ENCODE measurements at places on chromosomes 3 and 15. TPM values are rescaled to one million over a fixed set of nuclear protein-coding genes. Genes with fewer than 3 reads are reported as not detected.

- peak within 1 kb of the TSS; percentile 99 for H3K27ac ChIP-seq
- no peaks in the 10 kb centered on the region for H3K36me3 ChIP-seq
- H3K27me3 ChIP-seq: no peaks in the 10 kb centered on the region
- H3K4me1 ChIP-seq: peaks cover 84% of the 10 kb centered on the region
- peak within 1 kb of the TSS; percentile 86 for H3K4me3 ChIP-seq
These were observed at the start of gene CSK for GRCh38 chr15:74781431-74782258. TSS of gene CSK (plus strand) at chr15:74782080. CDS start at chr15:74798298, 16,218 bp downstream.

- H3K4me1 ChIP-seq: no peaks in the 10 kb centered on the region
- H3K4me3 ChIP-seq: no peak overlapping the region
- no peaks in the 10 kb centered on the region for H3K27me3 ChIP-seq
These were observed 900.1 kb downstream of the ROBO1 start for GRCh38 chr3:78867409-78868372.

DNA sequence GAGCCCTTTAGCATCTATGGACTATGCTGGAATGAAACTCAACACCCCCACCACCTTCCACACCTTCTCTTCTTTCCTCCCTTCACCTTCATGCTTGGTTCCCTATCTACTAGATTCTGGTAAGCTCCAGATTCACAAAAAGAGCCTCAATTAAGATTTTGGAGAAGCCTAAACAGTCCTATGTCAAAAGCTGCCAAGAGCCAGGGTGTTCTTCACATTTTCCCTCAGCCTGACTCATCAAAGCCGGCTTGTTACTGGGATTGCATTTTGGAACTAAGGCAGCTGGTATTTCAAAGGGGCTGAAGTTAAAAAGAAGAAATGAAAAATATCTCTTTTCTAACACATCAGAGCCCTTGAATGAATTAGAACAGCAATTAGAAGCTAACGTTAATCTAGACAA, 247.7 kb downstream of the MYRIP start:
- no peaks in the 10 kb centered on the region for H3K4me1 ChIP-seq
- DNase-seq: no peak
- H3K36me3 ChIP-seq: no peaks in the 10 kb centered on the region
- H3K4me3 ChIP-seq: no peak overlapping the region
- H3K27ac ChIP-seq: no peak overlapping the region

DNA sequence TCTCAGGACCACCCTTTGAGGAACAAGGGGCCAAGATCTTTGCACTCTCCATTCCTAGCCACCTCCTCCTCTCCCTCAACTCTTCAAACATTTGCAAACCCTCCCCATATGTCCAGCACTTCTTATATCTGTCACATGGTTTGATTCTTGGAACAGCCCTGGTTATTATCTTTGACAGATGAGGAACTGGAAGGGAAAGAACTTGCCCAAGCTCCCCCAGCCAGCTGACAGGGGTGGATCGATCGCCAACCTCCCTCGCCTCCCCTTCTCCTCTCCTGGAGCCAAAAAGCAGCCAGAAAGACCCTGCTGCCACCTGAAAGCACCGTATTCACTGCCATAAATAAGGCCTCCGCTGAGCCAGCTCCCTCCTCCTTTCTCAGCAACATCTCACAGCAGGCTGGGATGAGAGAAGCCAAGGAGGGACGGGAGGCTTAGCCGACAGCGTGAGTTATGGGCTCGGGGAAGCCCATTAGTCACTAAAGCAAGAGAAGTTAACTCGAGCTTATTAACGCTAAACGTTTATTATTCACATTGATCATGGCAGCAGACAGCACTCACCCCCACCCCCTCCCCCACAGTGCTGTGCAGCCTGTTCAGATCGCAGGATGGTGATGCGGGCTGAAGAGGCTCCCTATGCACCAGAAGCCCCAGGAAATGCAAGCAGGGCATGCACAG, 22.2 kb upstream of the FGD5 start:
- H3K27ac ChIP-seq: no peak overlapping the region
- H3K27me3 ChIP-seq: no peaks in the 10 kb centered on the region
- DNase-seq: no peak
- no peak overlapping the region for H3K4me3 ChIP-seq
- no peaks in the 10 kb centered on the region for H3K4me1 ChIP-seq

GRCh38 chr3:151226088-151226563, 23.1 kb upstream of the GPR171 start:
- H3K4me1 ChIP-seq: peaks cover 33% of the 10 kb centered on the region
- H3K27me3 ChIP-seq: no peaks in the 10 kb centered on the region
- DNase-seq: no peak
- no peak overlapping the region for H3K4me3 ChIP-seq
- H3K27ac ChIP-seq: no peak overlapping the region
- H3K36me3 ChIP-seq: no peaks in the 10 kb centered on the region

- no peak overlapping the region for H3K4me3 ChIP-seq
- H3K27ac ChIP-seq: no peak overlapping the region
- peaks cover 33% of the 10 kb centered on the region for H3K36me3 ChIP-seq
- H3K4me1 ChIP-seq: no peaks in the 10 kb centered on the region
These were observed 66.0 kb downstream of the GOLIM4 start for GRCh38 chr3:168029705-168030104.

The SCN11A gene
- 0.07 TPM for polyA plus RNA-seq

The GUCA1C gene
- not detected for polyA plus RNA-seq

DNA sequence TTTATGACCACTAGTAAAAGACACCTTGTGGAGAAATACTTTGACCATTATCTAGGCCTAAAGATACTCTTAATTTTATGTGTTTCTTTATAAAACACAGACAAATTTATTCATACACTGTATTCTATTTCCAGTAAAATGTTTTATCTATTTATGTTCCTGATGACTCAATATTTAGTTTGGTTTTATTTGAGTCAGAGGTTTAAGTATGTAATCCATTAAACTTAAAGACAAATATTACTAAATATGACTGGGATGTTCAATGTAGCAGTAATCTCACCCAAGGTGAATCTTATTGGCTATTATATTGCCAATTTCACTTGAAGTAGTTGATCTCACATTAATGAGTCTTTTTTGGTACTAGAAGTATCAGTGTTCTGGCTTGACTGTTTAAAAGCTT, 799.7 kb downstream of the CADM2 start:
- no peaks in the 10 kb centered on the region for H3K27me3 ChIP-seq
- no peak for DNase-seq
- no peak overlapping the region for H3K27ac ChIP-seq
- no peak overlapping the region for H3K4me3 ChIP-seq
- no peaks in the 10 kb centered on the region for H3K36me3 ChIP-seq

- no peak for DNase-seq
- H3K4me1 ChIP-seq: peaks cover 29% of the 10 kb centered on the region
- no peak overlapping the region for H3K27ac ChIP-seq
- no peaks in the 10 kb centered on the region for H3K27me3 ChIP-seq
- H3K4me3 ChIP-seq: no peak overlapping the region
These were observed 365.8 kb downstream of the FOXP1 start for GRCh38 chr3:71217640-71218222.

The TGM5 gene
- not detected for polyA plus RNA-seq

Data from B cell (primary cell).